ENCODE measurements at places on chromosomes 16 and 17.

DNA sequence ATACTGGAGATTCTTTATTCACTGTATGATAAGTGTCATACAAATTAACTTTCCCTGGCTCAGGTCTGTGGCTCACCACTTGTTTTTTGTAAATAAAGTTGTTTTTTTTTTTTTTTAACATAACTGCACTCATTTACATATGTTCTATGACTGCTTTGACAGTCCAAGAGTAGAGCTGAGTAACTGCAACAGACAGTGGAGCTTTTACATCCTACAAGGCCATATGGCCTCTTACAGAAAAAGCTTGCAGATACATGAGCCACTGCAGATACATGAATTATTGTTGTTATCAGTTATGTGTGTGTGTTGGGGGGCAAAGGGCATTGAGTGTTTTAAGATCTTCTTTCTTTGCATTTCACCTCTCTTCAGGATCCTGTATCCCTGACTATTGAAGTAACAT, 311.7 kb downstream of the BCAS3 start:
- no peak for DNase-seq

DNA sequence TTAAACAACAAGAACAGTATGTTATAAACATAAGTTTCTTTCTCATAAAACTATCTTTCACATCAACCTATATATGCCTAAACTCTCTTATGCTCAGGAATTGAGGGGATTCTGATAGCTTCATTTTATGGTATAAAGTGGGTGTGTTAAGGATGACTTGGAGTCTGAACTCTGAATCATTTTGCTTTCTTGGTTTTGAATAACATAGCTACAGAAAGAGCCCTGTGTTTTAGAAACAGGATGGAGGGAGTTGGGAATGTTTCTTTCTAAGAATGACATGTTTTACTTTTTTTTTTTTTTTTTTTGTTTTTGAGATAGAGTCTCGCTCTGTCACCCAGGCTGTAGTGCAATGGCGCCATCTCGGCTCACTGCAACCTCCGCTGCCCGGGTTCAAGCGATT, 50.1 kb downstream of the RHOT1 start:
- DNase-seq = no peak

- no peak for DNase-seq
Observed at GRCh38 chr17:2892305-2892971, 96.2 kb downstream of the RAP1GAP2 start.

DNA sequence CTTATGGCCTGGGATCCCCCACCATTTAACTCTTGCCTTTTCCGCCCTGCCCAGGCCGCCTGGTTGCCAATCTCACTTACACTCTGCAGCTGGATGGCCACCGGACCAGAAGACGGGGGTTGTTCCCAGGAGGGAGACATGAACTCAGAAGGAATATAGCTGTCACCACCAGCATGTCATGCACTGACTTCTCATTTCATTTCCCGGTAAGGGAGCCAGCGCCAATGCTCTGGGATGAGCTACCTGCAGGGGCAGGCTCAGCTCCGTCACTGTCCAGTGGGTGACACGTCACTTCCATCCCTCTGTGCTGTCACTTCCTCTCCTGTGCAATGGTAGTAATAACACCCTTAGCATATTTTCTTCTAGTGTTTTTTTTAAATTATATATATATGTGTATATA, 26.7 kb downstream of the ITGAL start:
- DNase-seq = no peak

GRCh38 chr17:6381526-6382465, 53.1 kb downstream of the AIPL1 start:
- no peak for DNase-seq

DNA sequence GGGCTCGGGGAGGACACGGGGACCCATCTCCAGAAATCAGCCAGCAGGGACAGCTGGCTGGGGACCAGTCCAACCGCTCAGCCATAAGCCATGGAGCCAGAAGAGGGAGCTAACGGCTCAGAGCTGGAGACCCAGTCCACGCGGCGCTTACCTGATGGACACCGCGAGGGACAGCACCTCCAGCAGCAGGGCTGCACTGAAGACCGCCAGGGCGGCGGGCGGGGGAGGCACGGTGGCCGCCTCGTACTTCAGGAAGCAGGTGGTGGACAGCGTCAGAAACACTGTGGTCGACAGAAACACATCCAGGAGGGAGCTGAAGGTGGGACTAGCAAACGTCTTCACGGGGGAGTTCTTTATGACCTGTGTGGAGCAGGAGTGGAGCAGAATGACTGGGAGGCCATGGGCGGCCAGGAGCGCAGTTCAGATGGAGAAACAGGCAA, 102.6 kb upstream of the CREBBP start:
- peak; percentile 60 for DNase-seq

DNA sequence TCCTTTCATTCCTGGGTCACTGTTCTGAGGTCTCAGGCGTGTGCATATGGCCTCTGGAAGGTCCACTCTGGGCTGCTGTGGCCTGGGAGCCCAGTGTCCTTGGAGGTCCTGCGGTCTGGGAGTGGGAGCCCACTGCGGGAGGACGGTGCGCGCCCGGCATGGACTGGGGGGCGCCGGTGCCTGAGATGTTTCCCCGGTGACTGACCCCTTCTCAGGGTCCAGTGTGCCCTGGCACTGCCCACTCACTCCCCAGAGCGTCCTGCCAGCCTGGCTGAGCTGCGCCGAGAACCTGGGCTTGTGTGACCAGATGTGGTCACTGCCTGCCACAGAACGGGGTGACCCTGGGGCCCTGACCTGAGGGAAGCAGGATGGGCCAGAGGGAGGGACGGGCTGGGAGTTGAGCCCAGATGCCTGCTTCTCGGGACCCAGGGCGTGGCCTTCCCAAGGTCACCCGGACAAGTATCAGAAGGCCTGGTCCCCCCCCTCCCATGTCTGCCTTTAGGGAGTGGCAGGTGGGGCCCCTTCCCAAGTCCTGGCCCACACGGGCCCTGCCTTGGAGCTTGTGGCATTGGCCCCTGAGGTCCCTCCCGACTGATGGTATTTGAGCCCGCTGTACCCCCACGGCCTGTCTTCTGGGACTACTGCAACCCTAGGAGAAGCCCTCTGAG, 1.1 kb upstream of the RHBDL1 start:
- DNase-seq = no peak

DNA sequence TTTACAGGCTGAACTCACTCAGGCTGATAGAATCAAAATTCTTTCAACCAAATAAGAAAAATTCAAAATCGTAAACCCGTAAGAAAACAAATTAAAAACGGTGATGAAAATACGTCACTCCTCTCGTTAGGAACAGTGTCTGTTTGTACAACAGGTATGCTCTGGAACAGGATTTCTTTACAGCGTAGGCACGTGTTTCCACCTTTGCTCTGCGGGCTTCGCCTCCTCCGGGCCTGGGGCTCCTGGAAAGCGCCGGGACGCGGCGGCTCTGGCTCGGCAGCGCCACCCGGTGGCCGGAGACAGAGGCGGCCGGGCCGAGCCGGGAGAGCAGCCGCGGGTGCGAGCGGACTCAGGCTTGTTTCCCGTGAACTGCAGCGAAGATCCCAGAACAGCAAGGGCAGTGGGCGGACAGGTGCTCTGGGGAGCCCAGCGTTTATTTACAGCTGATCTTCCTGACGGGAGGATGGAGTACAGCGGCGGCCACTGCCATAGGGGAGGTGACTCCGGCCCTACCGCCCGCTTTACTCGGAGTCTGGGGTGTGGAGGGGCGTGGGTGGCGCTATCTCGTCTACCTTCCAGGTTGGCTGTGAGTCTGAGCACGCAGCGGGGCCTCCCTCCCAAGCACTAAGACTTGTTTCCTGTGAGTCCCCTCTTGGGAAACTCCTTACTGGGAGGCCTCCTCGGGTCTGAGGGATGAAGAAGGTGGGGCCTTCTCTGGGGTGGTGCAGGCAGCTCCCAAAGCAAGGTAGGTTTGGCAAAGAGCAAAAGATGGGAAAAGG, 40.5 kb upstream of the ATP2A3 start:
- DNase-seq = peak; percentile 71

- DNase-seq = no peak
Observed at GRCh38 chr17:14818469-14818868, 446.7 kb downstream of the PMP22 start.

- no peak for DNase-seq
Observed at GRCh38 chr16:11207646-11208045, 48.4 kb downstream of the SOCS1 start.

DNA sequence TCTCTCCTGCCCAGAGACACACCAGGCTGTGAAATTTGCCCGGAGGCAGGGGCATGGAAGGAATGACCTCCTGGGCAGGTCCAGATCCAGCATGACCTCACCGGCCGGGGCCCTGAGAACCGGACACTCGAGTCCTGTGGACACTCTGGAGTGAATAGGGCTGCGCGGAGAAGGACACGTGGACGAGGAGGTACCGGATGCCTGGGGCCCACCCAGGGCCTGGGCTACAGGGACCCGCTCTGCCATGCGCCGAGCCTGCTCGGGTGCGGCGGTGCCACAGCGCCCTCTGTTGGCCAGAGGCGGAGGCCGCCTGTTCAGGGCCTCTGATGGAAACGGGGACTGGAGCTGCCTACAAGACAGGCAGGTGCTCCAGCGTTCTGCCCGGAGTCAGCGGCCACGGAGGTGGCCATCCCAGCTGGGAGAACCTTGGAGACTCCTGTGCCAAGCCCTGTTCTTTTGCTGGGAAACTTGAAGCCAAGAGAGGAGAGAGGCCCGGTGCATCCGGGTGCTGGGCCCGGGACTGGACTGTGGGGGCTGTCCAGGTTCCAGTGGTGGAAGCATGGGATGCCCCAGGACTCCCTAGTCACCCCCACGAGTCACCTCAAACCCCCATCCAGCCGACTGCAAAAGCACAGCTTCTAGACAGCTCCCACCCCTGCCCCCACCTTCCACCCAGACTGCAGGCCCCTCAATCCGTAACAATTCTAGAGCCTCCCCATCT, 19.3 kb upstream of the NXPH3 start:
- DNase-seq = peak; percentile 85

GRCh38 chr17:76268015-76268749, 3.0 kb downstream of the UBALD2 start:
- DNase-seq = no peak

GRCh38 chr17:82874011-82874835, 34.4 kb upstream of the ZNF750 start:
- DNase-seq = no peak

GRCh38 chr16:12584488-12585233, 219.0 kb downstream of the CPPED1 start:
- no peak for DNase-seq

- no peak for DNase-seq
Observed at GRCh38 chr17:1050996-1051925, 54.3 kb downstream of the TIMM22 start.

DNA sequence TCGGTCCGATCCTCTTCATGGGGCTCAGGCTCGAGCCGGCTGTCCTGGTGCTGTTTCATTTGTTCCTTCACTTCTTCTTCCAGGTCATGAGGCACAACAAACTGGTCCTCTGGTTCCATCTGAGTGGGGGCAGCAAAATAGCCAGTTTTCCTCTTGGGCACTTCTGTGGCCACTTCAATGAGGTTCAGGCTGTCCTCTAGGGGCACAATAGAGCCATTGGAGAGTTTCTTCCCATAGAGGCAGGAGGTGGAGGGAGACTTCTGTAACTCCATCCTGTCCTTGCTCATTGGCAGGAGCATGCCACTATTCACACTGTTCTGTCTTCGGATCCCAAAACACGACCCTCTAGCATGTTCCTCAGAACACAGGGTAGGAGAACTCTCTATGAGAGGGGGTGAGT, 22.9 kb downstream of the MARVELD3 start:
- DNase-seq = no peak

- DNase-seq = no peak
Observed at GRCh38 chr17:70797166-70797565, 627.8 kb downstream of the KCNJ2 start.

DNA sequence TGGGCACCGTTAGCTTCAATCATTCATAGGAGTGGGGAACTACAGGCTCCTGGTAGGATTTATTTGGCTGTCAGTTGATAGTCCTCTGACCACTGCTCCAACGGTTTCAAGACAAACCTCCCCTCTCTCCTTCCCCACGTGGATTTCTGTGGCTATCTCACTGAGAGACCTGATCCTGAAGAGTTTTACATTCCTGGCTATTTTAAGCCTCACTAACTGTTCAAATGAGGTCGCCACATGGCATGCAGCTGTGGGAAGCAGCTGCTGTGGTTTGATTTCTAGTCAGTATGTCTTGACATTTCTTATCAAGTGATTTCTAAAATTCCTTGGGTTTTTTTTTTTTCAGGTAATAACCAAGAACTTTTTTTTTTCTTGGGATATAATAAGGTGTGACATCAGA, 38.3 kb downstream of the CDK5R1 start:
- DNase-seq = no peak

GRCh38 chr16:68069511-68070248, 15.5 kb upstream of the NFATC3 start:
- DNase-seq = no peak

- DNase-seq = peak; percentile 46
Observed at GRCh38 chr17:3529817-3530741, 27.5 kb downstream of the TRPV3 start.

- no peak for DNase-seq
Observed at GRCh38 chr17:1120596-1121441, 59.0 kb downstream of the ABR start.

GRCh38 chr16:23924128-23924527, 88.3 kb downstream of the PRKCB start:
- no peak for DNase-seq

DNA sequence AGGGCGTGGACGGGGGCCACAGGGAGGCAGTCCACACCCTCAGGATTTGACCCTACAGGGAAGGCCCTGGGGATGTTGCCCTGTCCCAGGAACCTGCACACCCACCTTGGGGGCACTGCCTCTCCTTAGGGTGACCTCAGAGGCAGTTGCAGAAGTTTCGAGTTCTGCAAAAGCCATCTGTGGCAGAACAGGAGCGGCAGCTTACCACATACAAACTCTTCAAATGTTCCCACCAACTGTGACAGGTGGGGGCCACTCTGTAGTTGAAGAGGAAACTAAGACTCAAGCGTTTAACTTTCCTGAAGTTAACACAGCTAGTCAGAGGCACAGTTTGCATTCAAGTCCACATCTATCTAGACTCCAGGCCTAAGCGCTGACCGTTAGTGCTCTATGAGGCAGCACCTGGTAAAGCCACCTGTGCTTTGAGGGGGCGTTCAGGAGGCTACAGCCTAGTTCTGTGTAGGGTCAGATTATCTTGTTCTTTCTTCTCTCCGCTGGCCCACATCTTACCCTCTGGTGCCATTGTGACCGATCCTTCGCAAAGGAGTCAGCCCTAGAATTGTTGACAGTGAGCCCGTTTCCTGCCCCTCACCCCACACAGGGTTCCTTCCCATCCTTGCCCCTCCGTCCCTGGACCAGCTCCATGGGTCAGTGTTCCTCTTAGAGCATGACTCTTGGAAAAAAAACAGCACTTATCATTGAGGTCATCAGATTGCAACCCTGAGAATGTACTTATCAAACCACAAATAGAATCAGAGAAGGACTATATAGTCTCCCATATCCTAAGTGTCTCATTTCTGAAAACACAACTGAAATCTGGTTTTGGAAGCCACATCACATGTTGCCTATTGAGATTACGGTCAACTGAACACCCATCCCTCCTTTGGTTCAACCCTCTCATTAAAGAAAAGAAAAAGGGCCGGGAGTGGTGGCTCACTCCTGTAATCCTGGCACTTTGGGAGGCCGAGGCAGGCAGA, 45.4 kb downstream of the CDH1 start:
- DNase-seq = no peak

GRCh38 chr17:36867716-36868341, 69.4 kb upstream of the LHX1 start:
- DNase-seq = no peak
